Effector memory CD4-positive, alpha-beta T cell (primary cell): ENCODE measurements at places on chromosomes 13 and 19.

DNA sequence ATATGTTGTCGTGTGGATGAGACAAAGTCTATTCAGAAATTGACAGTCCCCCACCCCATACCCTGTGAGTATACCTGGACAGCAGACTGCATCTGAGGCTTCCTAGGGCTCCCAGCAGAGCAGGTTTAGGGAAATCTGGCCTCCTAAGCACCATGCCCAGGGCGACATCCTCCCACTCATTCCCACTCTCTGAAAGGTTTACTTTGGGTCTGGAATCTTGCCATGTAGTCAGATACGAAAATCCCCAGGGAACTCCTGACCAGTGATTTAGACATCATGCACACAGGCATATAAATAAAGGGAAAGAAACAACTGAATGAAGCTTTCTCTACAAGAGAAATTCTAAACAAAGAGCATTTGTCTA is 717 bp upstream of the NALCN start:
- no peak for DNase-seq
- no peak overlapping the region for H3K4me3 ChIP-seq
- no peaks in the 10 kb centered on the region for H3K27me3 ChIP-seq
- H3K4me1 ChIP-seq: no peaks in the 10 kb centered on the region

GRCh38 chr19:45094707-45095106 is 1.7 kb downstream of the PPP1R37 start:
- H3K4me1 ChIP-seq: peaks cover 22% of the 10 kb centered on the region
- H3K4me3 ChIP-seq: no peak overlapping the region
- no peak overlapping the region for H3K27ac ChIP-seq
- no peak for DNase-seq
- H3K27me3 ChIP-seq: no peaks in the 10 kb centered on the region
- peaks cover 7% of the 10 kb centered on the region for H3K36me3 ChIP-seq

DNA sequence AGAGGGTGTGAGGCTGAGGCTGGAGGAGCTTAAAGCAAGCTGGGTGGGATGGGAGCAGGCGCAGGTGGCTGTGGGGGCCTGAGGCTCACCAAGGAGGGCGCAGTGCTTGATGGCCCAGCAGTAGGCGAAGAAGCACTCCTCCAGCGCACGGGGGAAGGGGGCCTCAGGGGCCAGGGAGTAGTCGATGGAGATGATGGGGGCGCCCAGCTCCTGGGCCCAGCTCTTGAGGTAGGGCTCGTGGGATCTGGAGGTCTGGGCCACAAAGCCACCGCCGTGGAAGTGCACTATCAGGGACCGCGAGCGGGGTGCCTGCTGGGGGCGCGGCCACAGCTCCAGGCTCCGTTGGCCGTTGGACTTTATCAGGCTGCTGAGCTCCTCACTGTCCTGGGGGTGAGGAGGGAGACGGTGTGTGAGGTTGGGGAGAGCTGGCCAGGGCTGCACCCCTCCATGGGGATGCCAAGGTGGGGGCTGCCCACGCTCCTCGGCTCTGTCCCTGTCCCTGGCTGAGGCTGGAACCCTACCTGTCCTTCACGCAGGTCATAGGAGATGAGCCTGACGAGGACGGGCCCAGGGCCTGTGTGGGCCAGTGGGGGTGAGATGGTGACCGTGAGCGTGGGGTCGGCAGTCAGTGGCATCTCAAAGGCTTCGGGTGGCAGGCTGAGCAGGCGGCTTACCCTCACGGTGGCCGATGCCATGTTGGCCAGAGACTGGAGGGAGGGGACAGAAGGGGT is 17.2 kb upstream of the CNFN start:
- no peaks in the 10 kb centered on the region for H3K4me1 ChIP-seq
- DNase-seq: no peak
- no peak overlapping the region for H3K27ac ChIP-seq
- no peaks in the 10 kb centered on the region for H3K27me3 ChIP-seq
- peaks cover 16% of the 10 kb centered on the region for H3K36me3 ChIP-seq

GRCh38 chr13:19791953-19792537 is 9.3 kb upstream of the PSPC1 start:
- H3K27me3 ChIP-seq: no peaks in the 10 kb centered on the region
- DNase-seq: no peak
- no peak overlapping the region for H3K4me3 ChIP-seq
- no peak overlapping the region for H3K27ac ChIP-seq
- no peaks in the 10 kb centered on the region for H3K4me1 ChIP-seq

- H3K27me3 ChIP-seq: no peaks in the 10 kb centered on the region
- peaks cover 34% of the 10 kb centered on the region for H3K4me1 ChIP-seq
- peaks cover 33% of the 10 kb centered on the region for H3K36me3 ChIP-seq
- peak overlapping the region; percentile 99 for H3K4me3 ChIP-seq
These were observed 2.3 kb downstream of the PPP1R15A start for GRCh38 chr19:48874303-48875135.

- H3K4me3 ChIP-seq: no peak overlapping the region
- no peaks in the 10 kb centered on the region for H3K36me3 ChIP-seq
- H3K4me1 ChIP-seq: no peaks in the 10 kb centered on the region
- H3K27ac ChIP-seq: no peak overlapping the region
These were observed 360.6 kb downstream of the HS6ST3 start for GRCh38 chr13:96450326-96451020.

DNA sequence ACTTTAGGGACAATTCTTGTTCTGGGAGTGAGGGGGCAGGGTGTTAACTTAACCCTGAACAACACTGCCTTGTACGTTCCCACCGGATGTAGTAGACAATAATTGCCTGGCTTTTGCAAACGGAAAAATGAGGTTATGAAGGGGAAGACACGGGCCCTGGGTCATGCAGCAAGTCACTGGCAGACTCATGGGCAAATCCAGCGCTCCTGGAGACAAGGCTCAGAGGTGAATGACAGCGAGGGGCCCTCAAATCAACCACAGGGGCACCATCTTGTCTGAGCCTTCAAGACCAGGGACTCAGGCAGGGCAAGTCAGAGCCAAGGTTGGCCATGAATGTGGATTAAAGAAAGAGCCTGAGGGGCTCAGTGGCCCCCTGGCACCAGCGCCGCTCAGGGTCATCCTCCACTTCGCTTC is 2.8 kb downstream of the RASA3 start:
- H3K27ac ChIP-seq: peak overlapping the region; percentile 83
- H3K4me1 ChIP-seq: peaks cover 62% of the 10 kb centered on the region
- no peaks in the 10 kb centered on the region for H3K27me3 ChIP-seq
